Natural killer cell (primary cell): ENCODE measurements at places on chromosomes 4 and X. TPM values are rescaled to one million over a fixed set of nuclear protein-coding genes. Genes with fewer than 3 reads are reported as not detected.

Gene SCRG1
- total RNA-seq, result not detected

DNA sequence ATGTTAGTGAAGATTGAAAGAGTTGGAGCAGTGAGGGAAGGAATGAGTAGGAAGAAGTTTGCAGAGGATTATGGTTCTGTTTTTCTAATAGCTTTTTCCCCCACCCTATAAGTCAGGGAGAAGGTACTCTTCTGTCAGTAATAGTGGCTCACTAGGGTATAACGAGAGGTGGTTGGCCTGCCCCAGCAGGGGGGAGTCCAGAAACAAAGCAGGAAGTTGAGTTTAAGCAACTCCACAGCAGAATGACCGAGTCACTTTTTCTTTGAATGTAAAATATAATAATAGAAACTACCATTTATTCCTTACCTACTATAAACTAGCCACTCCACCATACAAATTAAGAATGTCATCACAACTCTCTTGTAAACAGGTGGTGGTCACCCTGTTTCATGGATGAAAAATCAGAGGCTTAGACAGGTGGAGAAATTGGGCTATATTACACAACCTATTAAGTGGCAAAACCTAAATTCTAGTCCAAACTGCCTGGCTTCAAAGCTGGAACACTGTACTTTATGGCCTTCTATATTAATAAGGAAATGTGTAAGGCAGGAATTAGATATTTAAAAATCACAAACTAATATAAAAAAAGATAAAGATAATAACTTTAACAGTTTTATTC lies 21.9 kb downstream of the AP1AR start:
- DNase-seq, result no peak
- no peak overlapping the region for H3K27ac ChIP-seq
- H3K27me3 ChIP-seq, result no peaks in the 10 kb centered on the region
- H3K4me3 ChIP-seq, result no peak overlapping the region
- H3K36me3 ChIP-seq, result no peaks in the 10 kb centered on the region

- no peaks in the 10 kb centered on the region for H3K4me1 ChIP-seq
- H3K4me3 ChIP-seq, result no peak overlapping the region
- no peaks in the 10 kb centered on the region for H3K36me3 ChIP-seq
- no peaks in the 10 kb centered on the region for H3K27me3 ChIP-seq
- no peak overlapping the region for H3K27ac ChIP-seq
Observed at GRCh38 chrX:47093248-47093647, 15.0 kb downstream of the RGN start.

Gene ENPEP
- not detected for total RNA-seq

GRCh38 chr4:137738375-137738990 lies 206.2 kb upstream of the PCDH18 start:
- H3K4me1 ChIP-seq, result no peaks in the 10 kb centered on the region
- H3K4me3 ChIP-seq, result no peak overlapping the region
- DNase-seq, result no peak
- no peaks in the 10 kb centered on the region for H3K36me3 ChIP-seq
- no peak overlapping the region for H3K27ac ChIP-seq
